Activated naive CD8-positive, alpha-beta T cell treated with anti-CD3 and anti-CD28 coated beads for 36 hours (primary cell): ENCODE measurements at places on chromosomes 12 and 14. TPM values are rescaled to one million over a fixed set of nuclear protein-coding genes. Genes with fewer than 3 reads are reported as not detected.

The MYO1H gene
- total RNA-seq: not detected

The TEX22 gene
- 0.56 TPM for total RNA-seq

The KCNH3 gene
- total RNA-seq: 10.2 TPM

The GNB3 gene
- total RNA-seq: 0.10 TPM

The GPX2 gene
- total RNA-seq: not detected

The KRT74 gene
- not detected for total RNA-seq

The GAS2L3 gene
- 1.5 TPM for total RNA-seq
